ENCODE measurements at places on chromosomes 4 and X.

GRCh38 chrX:119095936-119096335 is 23.1 kb downstream of the CT47C1 start:
- DNase-seq: no peak

DNA sequence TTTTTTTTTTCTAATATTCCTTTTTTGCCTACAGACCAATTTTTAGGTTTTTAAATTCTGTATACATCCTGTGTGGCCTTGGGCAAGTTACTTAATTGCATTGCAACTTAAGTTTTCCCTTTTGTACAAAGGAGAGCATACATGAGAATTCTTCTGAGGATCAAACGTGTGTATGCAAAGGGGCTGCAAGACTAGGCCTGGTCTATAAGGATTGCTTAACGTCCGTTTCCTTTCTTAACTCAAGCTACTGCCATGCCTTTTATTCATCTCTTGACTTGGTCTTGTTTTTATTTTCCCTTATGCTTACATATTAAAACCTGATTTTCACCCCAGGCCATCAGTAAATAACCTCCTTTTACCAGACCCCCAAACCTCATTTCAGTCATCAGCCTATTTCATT is 13.6 kb downstream of the RBPJ start:
- DNase-seq: no peak

DNA sequence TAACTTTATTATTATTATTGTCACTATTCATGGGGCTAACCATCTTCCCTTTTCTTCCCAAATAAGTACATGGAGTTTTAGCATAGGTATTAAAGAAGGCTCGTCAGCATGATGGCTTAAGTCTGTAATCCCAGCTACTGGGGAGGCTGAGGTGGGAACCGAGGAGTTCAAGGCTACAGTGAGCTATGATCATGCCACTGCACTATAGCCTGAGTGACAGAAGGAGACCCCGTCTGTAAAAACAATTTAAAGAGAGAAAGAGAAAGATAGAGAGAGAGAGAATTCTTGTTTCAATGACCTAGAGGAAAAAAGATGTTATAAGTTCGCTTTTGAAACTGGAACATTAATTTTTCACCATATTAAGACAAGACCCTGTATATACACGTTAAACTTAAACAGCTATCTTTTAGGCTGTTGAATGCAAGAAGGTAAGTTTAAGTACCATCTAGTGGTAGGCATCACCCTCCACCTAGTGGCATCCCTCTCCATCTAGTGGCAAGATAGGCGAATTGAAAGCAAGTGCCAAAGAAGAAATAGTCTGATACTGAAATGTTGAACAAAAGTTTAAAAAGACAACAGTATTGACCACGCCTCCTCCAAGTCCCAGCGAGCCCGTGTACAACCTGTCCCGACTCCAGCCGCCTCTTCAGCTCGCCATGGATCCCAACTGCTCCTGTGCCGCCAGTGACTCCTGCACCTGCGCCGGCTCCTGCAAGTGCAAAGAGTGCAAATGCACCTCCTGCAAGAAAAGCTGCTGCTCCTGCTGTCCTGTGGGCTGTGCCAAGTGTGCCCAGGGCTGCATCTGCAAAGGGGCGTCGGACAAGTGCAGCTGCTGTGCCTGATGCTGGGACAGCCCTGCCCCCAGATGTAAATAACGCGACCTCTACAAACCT is 26.0 kb upstream of the YTHDC1 start:
- DNase-seq: peak; percentile 26

DNA sequence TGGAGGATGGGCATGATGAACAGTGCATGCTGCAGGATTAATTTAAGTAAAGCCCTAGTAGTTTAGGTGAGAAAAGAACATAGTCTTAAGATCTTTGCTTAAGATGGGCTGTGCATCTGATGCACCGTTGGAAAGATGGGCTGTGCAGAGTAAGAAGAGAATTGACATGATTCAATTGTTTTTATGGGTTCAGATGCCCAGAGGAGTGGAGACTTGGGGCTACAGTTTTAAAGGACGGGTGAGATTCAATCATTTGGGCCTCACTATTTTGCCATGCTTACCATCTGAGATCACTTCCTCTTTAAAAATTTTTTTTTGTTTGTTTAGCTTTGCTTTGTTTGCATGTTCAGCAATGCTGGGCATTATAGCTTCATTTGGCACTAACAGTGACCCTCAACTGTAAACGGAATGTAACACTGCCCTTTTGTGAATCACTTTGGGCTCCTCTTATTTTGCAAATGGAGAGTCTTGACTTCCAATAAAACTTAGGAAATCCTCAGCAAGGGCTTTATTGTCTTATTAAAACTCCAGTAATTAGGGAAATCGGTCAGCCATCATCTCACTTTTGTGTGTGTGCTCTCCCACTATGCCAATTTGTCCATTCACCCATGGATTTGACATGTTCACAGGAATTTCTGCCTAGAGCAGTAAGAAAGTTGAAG is 216.1 kb upstream of the TLL1 start:
- DNase-seq: no peak

GRCh38 chrX:154443479-154443910 is 446 bp upstream of the FAM50A start:
- DNase-seq: no peak

GRCh38 chrX:118216087-118216486 is 99.5 kb upstream of the KLHL13 start:
- DNase-seq: no peak

DNA sequence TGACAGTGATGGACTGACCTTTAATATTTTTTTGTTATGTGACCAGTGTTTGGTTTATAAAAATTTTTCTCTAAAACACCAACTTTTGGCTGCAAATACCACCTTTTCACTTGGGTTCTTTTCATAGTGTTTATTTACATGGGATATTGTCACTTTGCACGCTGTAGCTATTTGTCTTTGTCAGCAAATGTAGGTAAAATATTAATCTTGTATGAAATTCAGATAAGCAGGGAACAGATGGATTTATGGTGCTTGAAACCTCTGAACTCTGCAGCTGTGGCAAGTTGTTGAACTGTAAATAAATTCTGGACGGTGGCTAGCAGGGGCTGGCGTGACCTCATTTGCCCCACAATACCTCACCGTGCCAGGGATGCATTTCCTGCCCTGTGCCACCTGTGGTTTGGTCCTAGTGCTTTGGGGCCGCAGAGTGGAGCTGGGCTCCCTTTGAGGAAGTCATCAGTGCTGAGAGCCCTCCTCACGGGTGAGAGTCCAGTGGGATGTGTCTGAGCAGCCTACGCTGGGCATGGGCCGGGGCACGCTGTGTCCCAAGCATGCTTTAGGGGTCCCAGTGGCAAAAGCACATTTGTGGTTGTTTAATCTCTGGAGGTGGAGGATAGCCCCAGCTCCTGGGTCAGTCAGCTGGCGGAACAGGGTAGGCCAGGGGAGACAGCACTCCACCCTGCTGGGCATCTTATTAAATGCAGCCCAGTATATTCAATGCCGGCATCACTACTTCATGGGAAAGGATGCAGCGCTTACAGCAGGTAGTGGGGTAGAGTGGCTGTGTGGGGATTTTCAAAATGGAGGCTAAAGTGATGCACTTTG is 108.6 kb downstream of the TBL1X start:
- DNase-seq: no peak

DNA sequence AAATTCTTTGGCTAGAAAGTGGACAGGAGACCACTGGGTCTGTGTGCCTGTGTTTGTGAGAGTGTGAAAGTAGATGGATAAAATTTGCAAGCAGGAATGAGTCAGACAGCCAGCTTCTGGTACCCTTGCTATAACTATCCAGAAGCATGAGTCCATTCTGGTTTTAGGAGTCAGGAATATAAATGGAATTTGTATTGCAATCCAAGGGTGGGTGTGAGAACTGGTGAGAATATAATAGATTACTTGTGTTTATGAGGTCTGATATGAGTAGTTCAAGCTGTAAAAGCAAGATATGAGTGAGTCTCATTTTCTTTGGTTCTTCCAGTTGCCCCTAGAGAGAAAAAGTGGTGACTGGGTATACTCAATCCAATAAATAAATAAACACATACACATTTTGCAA is 212.7 kb upstream of the TAPT1 start:
- no peak for DNase-seq

DNA sequence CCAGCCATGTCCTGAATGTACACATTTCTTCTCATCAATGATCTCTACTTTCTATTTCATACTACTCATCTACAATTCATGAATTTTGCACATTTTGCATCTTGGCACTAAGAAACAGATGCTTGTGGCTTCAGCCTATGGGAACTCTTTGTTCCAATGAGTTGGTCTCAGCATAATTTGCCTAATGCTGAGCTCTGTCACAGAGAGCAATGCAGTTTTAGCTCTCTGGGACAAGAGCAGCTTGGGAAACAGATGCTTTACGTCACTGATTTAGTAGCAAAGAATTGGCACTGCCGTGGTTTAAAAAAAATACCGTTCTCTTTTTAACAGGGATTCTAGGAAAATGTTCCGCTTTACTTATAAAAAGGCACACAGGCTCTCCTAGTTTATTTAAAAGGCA is 162.4 kb downstream of the WDFY3 start:
- no peak for DNase-seq

GRCh38 chrX:104136241-104137019 is 20.4 kb downstream of the SLC25A53 start:
- peak; percentile 26 for DNase-seq

- DNase-seq: no peak
Observed at GRCh38 chr4:182187674-182188073, 55.5 kb upstream of the TENM3 start.

DNA sequence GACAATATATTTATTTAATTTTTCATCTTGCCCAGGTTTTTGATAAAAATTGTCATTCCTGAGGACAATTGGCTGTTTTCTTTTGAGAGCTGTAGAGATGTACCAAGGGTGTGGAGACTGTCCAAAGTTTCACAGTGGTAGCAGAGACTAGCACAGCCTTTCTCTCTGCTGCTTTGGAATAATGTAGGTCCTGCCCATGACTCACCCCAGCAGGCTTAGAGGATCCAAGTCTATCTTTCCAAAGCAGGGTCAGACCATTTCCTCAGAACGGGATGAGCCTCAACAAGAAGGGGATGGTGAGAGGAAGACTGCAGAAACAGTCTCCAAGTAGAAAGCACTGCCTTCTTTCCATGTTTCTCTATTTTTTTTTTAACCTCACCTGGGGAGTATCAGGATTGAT is 131.5 kb upstream of the RPL34 start:
- no peak for DNase-seq

GRCh38 chr4:79450053-79450452 is 42.0 kb upstream of the GK2 start:
- DNase-seq: no peak

- DNase-seq: no peak
Observed at GRCh38 chr4:30714408-30715031, 5.6 kb upstream of the PCDH7 start.

- DNase-seq: no peak
Observed at GRCh38 chrX:285076-285677, 4.0 kb downstream of the PLCXD1 start.

GRCh38 chr4:158610790-158611189 is 60.9 kb downstream of the C4orf46 start:
- no peak for DNase-seq

DNA sequence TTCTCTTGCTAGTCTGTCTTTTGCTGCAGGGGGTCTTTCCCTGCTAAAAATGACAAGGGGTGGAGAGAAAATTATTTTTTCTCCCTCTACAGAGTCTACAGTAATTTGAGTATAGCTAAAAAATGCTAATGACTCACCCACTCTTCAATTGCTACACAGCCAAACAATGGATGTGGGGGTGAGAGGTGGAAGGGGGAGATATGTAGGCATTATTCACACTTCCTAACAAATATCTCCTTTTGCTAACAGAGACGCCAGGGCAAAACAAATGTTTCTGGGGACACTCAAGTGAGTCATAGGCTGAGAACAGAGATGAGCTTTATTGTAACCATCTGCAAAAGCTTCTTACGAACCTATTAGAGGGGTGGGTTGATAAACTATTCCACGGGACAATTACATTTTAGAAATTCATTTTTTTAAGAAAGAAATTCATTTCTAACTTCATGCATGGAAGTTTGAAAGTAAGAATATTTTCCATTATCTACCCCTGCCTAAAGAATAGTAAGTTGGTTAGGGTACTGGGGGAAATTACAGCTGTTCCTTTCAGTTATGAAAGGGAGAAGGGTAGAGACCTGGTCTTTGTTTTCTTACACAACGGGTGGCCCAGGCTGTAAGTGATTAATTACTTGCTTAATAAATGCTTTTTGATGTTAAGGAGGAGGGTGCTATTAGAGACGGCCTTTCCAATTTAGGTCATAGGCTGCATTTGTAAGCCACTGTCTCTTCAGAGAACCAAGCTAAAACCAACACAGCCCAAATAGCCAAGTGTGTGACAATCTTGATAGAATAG is 12.8 kb downstream of the SCD5 start:
- DNase-seq: no peak

- no peak for DNase-seq
Observed at GRCh38 chr4:75058486-75058885, 125.6 kb downstream of the PARM1 start.

GRCh38 chr4:188986271-188986689 is 847.0 kb downstream of the TRIML1 start:
- no peak for DNase-seq

- DNase-seq: no peak
Observed at GRCh38 chr4:151833174-151833573, 72.4 kb upstream of the GATB start.

- no peak for DNase-seq
Observed at GRCh38 chr4:27908356-27908755, 1047.7 kb downstream of the STIM2 start.

- DNase-seq: no peak
Observed at GRCh38 chr4:146292508-146292907, 78.2 kb downstream of the REELD1 start.

GRCh38 chr4:77623091-77623490 is 17.5 kb downstream of the CXCL13 start:
- no peak for DNase-seq

- no peak for DNase-seq
Observed at GRCh38 chr4:70915036-70915815, 13.1 kb downstream of the MOB1B start.

- no peak for DNase-seq
Observed at GRCh38 chr4:47383829-47384427, 79.6 kb downstream of the COMMD8 start.

DNA sequence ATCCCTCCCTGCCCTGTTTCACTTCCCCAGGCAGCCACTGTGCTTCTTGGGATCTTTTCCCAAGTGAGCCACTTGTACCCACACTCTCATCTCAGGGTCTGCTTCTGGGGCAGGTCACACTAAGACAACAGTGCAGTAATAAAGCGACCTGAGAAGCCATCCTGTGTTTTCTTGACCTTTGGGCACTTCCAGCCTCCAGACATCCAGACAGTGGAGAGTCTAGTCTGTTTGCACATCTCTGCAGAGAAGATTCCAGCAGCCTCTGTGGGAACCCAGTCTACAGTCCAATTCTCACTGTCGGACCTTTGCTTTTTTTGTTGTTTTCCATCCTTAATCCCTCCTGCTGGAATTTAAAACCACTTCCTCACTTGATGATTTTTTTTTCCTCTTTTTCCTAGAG is 50.3 kb upstream of the ATP6AP2 start:
- DNase-seq: no peak

- DNase-seq: no peak
Observed at GRCh38 chrX:38861489-38861888, 60.2 kb downstream of the MID1IP1 start.

- DNase-seq: no peak
Observed at GRCh38 chr4:78213218-78213617, 156.1 kb downstream of the FRAS1 start.

All from GM12891 (cell line).